ENCODE measurements at places on chromosomes 4 and X.

GRCh38 chr4:128596853-128597252 lies 212.6 kb upstream of the JADE1 start:
- no peak for DNase-seq

DNA sequence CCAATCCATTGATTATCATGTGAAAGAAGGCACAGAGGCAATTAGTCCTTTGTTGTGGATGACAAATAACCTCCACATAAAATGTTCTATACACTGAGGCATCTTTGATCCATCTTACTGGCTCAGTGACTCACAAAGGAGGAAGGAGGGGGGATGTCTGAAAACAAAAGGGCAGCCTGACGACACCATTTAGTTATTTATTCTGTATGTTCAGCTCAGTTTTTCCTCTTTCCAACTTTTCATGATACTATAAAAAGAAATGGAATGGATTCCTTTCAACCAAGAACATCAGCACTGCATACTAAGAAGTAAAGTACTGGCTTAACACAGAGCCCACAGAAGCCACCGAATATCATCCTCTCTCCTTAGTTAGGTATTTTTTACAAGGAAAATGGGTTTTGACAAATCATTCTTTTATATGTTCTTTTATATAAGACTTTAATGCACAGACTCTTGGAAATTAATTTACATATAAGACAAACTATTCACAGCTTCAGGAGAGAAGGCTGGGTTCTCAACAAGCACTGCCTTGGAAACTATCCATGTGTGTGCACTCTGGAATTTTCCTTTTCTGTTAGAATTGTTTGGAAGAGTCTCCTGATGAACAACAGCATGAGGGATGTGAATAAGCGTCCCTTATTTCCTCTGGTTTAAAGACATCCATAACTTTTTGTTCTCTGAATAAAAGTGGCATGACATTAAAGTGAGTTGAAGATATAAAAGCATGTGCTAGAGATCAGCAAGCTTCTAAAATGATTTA lies 135.6 kb downstream of the TSPAN5 start:
- no peak for DNase-seq

DNA sequence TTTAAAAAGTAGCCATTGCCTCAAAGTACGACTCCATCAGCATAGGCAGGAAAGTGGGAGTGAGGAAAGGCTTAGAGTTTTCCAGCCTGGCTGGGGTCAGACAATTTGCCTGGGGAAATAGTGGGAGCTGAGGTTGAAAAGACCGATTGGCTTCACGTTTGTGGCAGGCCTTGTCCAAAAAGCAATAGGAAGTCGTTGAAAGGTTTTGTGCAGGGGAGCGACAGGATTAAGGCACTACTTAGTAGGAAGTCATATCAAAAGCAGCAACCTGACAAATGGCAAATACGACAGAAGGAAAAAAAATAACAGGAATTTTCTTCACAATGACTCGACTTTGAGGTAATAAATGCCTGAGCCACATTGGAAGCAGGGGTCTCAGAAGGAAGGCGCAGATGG lies 691 bp upstream of the EREG start:
- DNase-seq, result no peak

GRCh38 chr4:94678896-94679295 lies 78.9 kb upstream of the BMPR1B start:
- no peak for DNase-seq

DNA sequence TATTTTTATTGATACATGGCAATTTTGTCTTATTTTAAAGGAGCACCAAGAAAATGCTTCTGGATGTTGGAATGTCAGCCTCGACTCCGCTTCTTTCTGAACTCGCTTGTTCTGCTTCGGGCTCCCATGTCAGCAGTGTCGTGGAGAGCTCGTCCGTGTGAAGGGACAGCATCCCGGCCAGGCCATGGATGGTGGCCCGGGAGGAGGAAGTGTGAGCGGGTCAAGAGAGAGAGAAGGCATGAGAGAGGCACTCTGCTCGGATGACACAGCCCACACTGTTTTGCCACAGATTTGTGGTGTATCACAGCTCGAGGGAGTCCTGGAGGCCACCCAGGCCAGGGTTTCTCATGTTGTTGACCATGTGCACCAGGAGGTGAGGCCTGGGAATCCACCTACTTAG lies 107.0 kb downstream of the TRAPPC11 start:
- no peak for DNase-seq

DNA sequence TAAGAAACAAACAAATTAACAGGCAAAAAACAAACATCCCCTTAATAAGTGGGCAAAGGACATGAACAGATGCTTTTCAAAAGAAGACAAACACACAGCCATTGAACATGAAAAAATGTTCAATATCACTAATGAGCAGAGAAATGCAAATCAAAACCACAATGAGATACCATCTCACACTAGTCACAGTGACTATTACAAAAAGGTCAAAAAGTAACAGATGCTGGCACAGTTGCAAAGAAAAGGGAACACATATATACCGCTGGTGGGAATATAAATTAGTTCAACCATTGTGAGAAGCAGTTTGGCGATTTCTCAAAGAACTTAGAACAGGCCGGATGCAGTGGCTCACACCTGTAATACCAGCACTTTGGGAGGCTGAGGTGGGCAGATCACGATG lies 146.1 kb upstream of the NEIL3 start:
- no peak for DNase-seq

- no peak for DNase-seq
Measured at GRCh38 chrX:151175283-151176062, 911 bp upstream of the GPR50 start.

GRCh38 chr4:2790583-2791517 lies 2.0 kb upstream of the SH3BP2 start:
- no peak for DNase-seq

- DNase-seq, result no peak
Measured at GRCh38 chr4:187075514-187075913, 351.9 kb upstream of the FAT1 start.
